ENCODE measurements at places on chromosomes 1 and 21. TPM values are rescaled to one million over a fixed set of nuclear protein-coding genes. Genes with fewer than 3 reads are reported as not detected.

The RPE65 gene
- total RNA-seq = not detected

The FCRLA gene
- 0.93 TPM for total RNA-seq

DNA sequence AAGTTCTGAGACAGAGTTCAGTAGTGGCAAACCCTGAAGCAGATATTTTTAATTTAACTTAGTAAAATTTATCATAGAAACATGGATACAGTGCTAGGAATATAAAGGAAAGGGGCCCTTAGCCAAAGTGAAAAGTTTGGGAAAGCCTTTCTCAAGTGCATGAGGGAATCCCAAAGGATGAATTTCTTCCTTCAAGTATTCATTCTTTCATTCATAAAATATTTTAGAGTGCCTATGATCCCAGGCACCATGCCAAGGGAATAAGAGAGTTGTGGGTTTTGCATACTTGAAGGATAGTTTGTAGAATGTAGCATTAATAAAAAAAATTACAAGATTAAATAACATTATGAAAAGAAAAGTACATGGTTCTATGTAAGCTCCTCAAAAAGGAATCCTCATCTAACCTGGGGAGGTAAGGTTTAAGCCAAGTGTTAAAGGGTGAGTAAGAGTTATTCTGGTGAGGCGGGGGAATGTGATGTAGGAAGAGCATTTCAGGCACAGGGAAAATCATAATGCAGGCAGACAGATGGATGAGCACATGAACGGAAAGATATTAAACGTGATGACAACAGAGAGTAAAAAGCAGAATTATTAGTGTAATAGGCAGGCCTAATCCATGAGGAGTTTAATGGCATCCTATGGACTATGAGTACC, 40.4 kb upstream of the NTNG1 start:
- no peak for DNase-seq

GRCh38 chr1:79679916-79680315, 673.4 kb upstream of the ADGRL4 start:
- DNase-seq = no peak

The TSPEAR gene
- total RNA-seq = not detected

DNA sequence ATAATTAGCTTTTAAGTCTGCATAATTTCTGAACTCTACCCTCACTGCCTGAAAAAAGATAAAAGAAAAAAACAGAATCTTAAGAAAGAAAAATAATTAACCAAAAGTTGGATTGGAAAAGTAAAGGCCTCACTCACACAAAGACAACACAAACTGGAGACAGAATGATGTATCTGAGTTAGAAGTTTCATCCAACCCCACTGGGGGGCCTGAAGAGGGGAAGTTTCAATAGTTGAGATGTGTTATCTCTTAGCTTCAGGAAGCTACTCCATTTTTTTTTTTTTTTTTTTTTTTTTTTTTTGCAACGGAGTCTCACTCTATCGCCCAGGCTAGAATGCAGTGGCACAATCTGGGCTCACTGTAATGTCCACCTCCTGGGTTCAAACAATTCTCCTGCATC, 19.9 kb downstream of the SYDE2 start:
- no peak for DNase-seq

GRCh38 chr1:93576746-93577145, 104.9 kb downstream of the BCAR3 start:
- no peak for DNase-seq

The ADAMTS4 gene
- total RNA-seq = 1.6 TPM

The SELE gene
- not detected for total RNA-seq

The SRM gene
- 78.5 TPM for total RNA-seq

The ITGB2 gene
- total RNA-seq = 434 TPM

The PADI1 gene
- not detected for total RNA-seq

DNA sequence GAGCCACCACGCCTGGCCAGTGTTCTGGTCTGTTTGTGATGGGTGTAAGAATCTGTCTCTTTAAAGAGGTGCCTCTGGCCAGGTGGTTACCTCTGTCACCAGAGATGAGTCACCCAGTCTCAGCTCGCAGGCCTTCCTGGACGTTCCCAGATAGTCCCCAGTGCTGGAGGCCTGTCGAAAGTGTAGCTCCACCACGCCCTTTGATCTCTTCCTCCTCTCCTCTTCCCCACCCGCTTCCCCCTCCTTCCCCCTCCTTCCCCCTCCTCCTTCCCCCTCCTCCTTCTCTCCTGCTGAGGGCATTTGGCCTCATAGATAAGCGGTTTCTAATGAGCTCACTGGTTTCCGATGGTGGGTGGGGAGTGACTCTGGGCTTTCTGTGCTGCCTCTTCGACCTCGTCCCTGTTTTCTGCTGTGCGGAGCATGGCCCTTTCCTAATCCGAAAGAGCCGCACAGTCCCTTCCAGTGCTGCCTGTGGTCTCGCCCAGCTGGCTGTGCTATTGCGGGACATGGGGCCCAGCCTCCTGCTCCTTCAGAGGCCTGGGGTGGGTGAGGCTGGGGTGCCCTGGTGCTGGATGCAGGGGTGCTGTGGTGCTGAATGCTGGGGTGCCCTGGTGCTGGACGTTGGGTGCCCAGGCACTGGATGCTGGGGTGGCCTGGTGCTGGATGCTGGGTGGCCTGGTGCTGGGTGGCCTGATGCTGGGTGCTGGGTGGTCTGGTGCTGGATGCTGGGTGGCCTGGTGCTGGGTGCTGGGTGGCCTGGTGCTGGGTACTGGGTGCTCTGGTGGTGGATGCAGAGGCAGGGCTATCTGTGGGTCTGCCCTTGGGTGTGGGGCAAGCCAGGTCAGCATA, 19.2 kb downstream of the AGPAT3 start:
- peak; percentile 23 for DNase-seq

DNA sequence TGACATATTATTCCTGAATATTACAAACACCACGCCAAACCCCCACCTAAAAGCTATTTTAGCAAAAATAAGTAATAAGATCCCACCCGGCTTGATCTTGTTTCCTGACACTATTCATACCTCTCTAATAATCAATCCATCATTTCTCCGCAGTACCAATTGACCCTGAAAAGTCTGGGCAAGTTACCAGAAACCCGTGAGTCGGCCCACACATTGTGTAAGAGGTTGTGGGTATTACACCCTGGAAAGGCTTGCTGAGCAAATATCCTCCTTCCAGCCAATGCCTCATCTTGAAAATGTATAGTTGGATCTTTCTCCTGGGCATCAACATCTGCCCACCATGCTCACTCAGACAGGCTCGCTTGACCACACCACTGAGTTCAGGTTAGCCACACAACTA, 451.0 kb downstream of the TTLL7 start:
- no peak for DNase-seq

DNA sequence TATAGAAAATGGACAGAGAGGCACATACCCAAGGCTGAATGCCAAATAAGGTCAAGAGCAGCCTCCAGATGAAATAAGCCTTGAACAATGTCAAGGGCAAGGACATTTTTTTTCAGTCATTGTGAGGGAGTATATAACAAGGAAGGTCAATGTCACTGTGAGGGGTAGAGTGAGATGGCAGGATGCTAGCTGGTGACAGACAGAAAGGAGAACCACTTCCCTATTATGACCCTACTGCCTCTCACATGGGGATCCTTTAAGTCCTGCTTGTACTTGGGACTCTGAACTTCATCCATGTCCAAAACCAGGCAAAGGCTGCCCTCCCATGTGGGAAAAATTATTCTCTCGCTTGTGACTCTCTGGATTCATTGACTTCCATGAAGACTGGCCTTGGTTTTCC, 119.5 kb upstream of the COA6 start:
- no peak for DNase-seq

DNA sequence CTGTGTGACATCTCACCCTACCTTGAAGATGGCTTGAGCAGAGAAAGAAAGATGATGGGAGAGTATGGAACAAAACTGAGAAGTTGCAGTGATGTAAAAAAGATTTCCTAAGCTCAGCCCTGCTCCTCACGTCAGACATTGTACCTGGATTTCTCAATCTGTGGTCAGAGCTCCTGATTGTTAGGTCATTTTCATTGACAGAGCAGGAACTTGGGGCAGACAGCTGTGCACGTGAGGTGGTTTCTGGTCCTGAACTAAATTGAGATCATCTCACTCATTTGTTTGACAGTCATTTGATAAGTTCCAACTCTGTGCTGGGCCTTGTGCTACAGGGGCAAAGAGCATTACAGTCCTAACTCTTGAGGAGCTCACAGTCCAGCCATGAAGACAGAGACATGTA, 10.2 kb downstream of the TRAF3IP3 start:
- no peak for DNase-seq

DNA sequence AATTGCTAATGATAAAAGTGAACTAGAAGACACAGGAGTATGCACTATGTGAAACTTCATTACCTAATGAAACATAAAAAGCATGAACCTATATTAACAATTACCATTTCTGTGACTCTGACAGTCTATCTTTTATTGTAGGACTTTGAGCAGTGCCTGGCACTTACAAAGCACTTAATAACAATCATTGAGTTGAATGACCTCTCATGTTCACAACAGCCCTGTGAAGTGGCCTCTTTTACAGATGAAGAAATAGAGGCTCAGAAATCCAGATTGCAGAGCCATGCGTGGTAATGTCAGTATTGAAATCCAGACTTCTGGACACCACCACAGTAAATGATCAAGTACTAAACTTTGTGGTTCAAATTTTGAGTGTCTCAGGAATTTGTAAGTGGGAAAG, 326.4 kb downstream of the NTNG1 start:
- no peak for DNase-seq

The LORICRIN gene
- not detected for total RNA-seq

- no peak for DNase-seq
These were observed 790 bp upstream of the MATN1 start for GRCh38 chr1:30724175-30724574.

The NBPF4 gene
- total RNA-seq = 0.13 TPM

DNA sequence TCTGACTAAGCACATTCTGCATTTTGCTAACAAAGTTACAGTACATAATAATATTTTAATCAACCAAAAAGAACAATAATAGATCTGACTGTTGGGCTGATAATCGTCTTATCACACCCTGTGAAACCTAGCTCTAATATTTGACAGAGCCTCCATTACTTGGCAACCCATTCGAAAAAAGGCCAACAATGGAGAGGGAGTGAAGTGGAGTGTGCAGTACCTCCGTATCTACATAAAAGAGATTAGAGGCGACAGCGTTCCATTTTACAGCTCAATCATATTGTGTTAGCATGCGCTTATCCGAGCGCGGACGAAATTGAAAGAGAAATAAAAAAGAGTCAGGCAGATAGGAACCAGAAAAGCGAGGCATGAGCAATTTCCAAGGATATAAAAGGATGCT, 137.3 kb upstream of the USH2A start:
- no peak for DNase-seq

All from T-cell (primary cell).